ENCODE measurements at places on chromosomes 1 and 21.
A peak's percentile ranks its signal among the peaks of the same experiment; 100 is the strongest.

- peak; percentile 81 for DNase-seq
Measured at GRCh38 chr1:36160949-36161485, 5.1 kb downstream of the MAP7D1 start.

DNA sequence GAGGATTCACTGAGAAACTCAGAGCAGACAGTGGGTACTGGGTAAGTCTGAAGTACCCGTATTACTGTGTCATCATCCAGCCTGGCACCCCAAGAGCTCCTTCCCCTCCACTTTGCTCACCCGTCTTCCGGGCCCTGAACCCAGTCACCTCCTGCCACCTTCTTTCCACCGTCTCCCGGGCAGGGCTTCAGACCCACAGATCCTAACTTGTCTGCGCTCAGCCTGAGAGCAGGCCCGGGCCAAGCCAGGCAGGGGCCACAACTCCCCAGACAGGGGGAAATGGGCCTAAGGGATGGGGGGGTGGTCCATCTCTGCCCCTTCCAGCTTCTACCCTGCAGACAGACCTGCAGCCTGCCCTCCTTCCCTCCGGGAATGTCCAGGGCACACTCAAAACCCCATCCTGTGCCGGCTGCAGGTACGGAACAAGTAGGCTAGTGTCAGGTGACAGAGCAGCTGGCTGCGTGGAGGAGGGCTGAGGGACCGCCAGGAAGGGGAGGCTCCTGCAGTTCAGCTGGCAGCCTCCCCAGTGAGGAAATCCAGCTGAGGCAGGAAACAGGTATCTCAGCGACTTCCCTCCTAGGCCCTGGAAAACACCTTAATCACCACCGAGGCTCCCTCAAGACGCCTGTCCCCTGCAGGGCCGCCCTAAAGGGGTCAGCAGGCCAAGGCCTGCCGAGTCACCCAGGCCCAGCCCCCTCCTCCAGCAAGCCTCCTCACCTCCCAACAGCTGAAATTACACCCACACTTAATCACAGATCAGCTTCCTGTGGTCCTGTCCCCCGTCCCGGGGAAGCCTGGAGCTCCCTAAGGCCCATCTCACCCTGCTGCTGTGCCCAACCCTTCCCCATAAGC, 3.5 kb downstream of the HSPG2 start:
- no peak for DNase-seq

GRCh38 chr1:230879778-230880177, 11.5 kb upstream of the C1orf198 start:
- DNase-seq = no peak

- no peak for DNase-seq
Measured at GRCh38 chr21:26881504-26882228, 36.5 kb upstream of the ADAMTS1 start.

- no peak for DNase-seq
Measured at GRCh38 chr1:171500803-171501202, 15.5 kb downstream of the PRRC2C start.

DNA sequence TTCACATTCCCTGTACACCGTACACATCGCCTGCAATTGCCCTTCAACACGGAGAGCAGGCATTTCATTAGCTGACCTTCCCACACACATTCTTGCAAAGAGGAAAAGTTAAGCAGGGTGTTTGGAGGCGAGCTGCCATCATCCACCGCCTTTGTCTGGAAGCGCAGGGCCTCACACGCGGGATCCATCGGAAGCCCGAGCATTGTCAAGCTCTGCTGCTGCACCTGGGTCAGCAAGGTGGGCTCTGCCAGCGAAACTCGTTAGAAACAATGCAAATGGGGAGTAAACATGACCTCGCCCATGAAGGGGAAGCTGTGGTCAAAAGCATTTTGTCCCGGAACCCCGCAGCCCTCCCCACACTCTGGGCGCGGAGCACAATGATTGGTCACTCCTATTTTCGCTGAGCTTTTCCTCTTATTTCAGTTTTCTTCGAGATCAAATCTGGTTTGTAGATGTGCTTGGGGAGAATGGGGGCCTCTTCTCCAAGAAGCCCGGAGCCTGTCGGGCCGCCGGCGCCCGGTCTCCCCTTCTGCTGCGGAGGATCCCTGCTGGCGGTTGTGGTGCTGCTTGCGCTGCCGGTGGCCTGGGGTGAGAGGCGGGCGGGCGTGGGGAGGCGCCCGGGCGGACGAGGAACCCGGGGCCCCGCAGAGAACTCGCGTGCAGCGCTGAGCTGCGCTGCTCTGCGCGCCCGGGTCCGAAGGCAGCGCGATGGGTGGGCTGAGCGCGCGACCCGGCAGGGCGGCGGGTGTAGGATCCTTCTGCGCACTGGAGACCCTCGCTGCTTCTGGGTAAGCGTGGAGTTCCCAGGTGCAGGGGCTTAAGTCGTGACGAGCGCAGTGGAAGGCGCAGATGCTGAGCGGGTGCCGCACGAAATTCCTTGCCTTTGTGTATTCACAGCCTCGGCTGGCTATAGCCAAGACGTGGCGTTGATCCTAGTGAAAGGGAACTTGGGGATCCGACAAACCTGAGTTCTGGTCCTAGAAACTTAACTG, at the start of gene CR1:
Gene CR1 (plus strand): TSS at position 357 of the 992 bp plus-strand sequence. CDS start 111 bp downstream, at position 468.
- DNase-seq = peak; percentile 17

DNA sequence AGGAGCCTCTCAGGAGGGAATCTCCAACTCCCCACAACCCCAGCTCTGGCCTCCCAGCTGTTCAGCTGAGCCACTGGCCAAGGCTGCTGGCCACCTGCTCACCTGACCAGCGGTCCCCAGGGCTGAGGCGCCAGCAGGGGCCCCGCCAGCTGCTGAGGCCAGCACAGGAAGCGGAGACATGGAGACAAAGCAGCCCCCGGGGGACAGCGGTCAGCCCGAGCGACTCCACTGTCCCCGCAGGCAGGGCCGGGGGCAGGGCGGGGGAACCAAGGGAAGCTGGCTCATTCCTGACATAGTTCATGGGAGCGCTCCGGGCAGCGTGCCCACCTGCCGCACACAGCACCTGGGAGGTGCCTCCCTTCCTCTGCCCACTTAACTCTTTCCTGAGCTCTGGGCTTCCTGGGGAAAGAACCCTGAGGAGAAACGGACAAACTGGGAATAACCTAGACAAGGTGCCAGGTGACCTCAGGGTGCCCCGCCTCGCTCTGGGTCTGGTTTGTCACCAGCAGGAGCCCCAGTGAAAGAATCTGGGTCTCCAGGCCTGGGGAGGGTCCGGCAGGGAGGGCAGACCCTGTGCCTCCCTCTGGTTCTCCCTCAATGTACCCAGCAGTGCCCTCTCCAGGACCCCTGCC, 10.7 kb downstream of the EPHA2 start:
- no peak for DNase-seq

GRCh38 chr21:44828362-44829056, 10.6 kb upstream of the SUMO3 start:
- no peak for DNase-seq

- no peak for DNase-seq
Measured at GRCh38 chr1:3146907-3147306, 77.9 kb downstream of the PRDM16 start.

- peak; percentile 77 for DNase-seq
Measured at GRCh38 chr1:3787349-3787715, 9.0 kb downstream of the LRRC47 start.

GRCh38 chr1:226349801-226350518, 41.0 kb upstream of the LIN9 start:
- DNase-seq = no peak

DNA sequence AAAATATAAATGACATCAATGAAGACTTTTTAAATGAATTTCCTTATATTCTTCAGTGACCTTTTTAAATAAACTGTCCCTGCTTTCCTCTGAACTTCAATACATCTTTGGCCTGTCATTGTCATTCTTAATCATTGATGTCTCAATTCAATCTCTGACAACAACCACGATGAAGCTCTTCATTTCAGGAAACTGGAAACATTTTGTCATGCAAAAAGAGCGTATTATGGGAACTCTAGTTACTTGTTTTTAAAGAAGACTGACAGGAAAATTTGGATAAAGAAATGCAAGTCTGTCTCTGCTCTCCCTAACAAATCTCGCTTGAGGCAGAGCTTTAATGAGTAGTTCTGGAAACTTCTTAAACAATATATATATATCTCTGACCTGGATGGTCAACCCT, 535.8 kb upstream of the ADGRL2 start:
- no peak for DNase-seq

DNA sequence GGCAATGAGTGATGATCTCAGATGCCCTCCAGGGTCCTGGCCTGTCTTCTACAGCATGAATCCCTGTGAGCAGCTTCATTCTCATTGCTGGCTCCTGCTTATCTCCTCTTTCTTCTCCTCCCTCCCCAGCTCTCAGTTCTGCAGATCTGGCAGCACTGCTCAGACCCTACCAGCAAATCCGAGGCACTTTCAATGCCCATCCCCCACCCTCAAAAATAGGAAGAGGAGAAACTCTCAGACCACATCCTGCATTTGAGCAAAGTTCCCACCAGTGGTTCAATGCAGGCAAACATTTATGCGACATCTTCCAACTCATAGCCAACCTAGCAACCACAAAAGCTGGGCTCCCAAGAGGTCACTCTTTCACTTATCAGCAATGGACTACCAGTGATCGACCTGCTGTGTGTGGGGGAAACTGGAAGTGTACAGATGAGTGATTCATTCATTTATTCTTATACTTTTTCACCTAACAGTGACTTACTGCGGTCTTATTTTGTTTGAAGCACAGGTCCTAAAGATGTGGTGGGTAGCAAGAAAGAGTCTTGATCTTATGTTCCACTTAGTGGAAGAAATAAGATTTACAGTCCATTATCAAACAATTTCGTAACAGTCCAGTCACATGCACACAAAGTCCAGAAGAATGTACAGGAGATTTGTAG, 5.8 kb upstream of the CHI3L2 start:
- peak; percentile 67 for DNase-seq

GRCh38 chr1:108154314-108154713, 45.8 kb downstream of the SLC25A24 start:
- no peak for DNase-seq

DNA sequence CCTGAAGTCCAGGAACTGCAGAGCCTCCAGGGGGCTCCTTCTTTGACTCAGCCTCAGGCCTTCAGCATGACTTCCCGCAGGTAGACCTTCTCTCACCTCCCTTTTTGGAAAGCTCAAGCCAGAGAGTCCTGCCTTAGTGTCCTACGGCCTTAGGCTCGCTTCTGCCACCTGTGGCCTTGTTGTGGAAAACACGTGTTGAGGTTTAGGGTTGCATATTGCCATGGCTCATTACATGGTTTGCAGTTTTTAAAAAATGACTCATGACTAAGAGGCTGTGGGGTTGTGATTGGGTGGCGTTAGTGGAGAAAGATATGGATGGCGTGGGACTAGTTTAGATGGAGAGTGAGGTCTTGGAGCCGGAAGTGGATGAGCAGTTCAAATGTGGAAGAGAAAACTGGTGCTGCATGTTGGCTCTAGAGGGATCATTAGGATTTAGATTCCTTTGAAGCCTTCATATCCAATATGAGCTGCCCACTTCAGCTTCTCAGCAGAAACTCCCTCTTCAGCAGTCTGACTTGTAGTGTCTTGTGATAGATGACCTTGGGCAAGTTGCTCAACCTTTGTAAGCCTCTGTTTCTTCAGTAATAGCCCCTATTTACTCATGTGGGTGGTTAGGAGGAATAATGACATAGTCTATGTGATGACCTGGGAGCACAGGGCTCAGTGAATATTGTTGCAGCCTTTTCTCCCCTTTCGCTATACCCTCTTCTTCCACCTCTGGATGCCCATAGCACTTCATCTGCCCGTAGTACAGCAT, 6.5 kb upstream of the FGGY start:
- no peak for DNase-seq

- no peak for DNase-seq
Measured at GRCh38 chr1:192762265-192762664, 46.6 kb upstream of the RGS2 start.

DNA sequence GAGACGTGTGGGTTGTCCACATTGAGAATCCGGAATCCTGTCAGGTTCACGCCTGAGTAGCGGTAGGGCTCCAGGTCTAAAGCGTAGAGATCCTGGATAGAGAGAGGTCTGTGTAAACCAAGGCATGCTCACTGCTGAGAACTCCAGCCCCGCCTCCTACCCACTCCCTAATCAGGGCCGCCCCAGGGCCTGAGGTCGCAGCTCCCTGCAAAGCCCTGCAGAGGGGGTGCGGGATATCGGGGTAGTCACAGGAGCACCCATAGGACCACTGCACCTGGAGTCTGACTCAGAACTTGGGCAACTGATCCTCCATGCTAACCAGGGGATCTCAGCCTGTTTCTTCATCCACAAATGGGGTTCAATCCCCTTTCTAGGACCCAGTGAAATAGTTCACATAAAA, 174.4 kb downstream of the GRIK3 start:
- no peak for DNase-seq

GRCh38 chr21:14880922-14881321, 183.9 kb downstream of the NRIP1 start:
- DNase-seq = no peak

DNA sequence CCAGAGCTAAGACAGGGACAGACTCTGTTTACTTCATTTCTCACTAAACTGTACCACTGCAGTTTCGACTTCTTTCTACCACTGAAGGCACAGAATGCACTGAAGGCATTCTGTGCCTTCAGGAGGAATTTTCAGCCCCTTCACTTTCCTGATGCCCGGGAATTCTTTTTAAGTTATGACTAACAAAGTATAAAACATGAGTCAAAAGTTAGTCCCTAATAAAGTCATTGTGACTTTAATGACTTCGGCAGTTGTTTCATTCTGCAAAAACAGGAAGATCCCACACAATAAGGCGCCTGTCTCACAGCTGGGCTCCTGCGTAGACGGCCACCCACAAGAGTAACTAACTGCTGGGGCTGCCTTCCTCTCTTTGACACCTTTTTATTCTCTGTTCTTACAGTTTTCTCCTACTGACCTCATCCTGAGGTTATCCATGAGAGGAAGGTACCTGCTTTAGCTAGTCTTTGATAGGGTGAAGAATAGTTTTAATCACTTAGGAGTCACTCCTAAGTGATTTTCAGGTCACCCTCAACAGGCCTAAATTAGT, 183.9 kb upstream of the SGIP1 start:
- peak; percentile 65 for DNase-seq

- DNase-seq = no peak
Measured at GRCh38 chr1:243378669-243379068, 122.8 kb downstream of the SDCCAG8 start.

DNA sequence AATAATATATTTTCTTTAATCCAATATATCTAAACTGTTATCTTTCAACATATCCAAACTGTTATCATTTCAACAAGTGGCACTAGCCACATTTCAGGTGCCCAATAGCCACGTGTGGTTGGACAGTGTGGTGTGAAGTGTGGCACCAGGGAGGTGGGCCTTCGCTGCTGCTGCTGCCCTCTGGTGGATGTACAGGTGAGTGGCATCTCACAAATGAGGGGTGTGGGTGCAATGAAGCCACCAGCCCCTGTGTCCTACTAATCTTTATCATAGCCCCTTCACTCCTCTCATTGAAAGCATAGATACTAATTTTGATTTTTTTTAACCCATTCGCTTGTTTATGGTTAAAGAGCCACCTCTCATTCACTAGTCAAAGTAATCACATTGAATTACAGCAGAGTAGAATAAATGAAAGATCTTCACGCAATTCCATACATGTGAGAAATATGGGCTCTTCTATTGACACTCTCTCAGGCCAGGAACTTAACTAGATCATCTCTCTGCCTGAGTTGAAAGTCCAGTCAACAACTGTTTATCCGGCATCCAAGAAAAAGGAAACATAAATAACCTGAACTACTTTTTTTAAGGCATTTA, 499.2 kb downstream of the OMA1 start:
- DNase-seq = peak; percentile 13
